ENCODE measurements at places on chromosomes 1 and 21.

- peaks cover 4% of the 10 kb centered on the region for H3K4me1 ChIP-seq
- peak overlapping the region; percentile 27 for H3K4me3 ChIP-seq
- peaks cover 91% of the 10 kb centered on the region for H3K36me3 ChIP-seq
- no peaks in the 10 kb centered on the region for H3K27me3 ChIP-seq
Measured at GRCh38 chr1:1758692-1759455, 19.4 kb downstream of the NADK start.

GRCh38 chr1:2192031-2192995 lies 2.3 kb downstream of the FAAP20 start:
- peaks cover 23% of the 10 kb centered on the region for H3K4me1 ChIP-seq
- no peaks in the 10 kb centered on the region for H3K27me3 ChIP-seq
- H3K4me3 ChIP-seq, result no peak overlapping the region
- no peak for DNase-seq
- no peak overlapping the region for H3K27ac ChIP-seq

DNA sequence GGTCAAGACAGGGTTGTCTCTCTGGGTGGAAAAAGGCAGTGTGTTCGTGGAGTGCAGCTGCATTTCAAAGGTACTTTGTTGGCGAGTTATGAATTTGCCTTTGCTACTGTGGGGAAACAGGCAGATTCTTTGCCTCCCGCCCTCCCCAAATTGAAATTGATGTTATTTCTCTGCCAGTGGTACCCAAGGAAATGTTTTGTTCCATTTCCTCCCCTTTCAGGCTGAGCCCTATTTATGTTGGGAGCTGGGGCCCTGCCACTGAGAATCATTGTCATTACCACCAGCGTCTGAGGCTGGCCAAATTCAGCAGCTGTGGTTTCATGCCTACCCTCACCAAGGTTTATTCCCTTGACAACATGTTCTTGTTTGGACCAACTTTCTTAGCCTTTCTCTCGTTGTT lies 48.5 kb upstream of the OLIG2 start:
- no peaks in the 10 kb centered on the region for H3K36me3 ChIP-seq

- H3K4me1 ChIP-seq, result peaks cover 2% of the 10 kb centered on the region
- H3K4me3 ChIP-seq, result no peak overlapping the region
- no peak overlapping the region for H3K27ac ChIP-seq
- H3K36me3 ChIP-seq, result peaks cover 2% of the 10 kb centered on the region
Measured at GRCh38 chr1:220219865-220220698, 52.2 kb downstream of the RAB3GAP2 start.
